ENCODE measurements at places on chromosomes 3 and 15. TPM values are rescaled to one million over a fixed set of nuclear protein-coding genes. Genes with fewer than 3 reads are reported as not detected.

GRCh38 chr15:45448066-45448915 lies 69.9 kb upstream of the GATM start:
- no peak for DNase-seq

The CCR1 gene
- 4.8 TPM for total RNA-seq

- DNase-seq = no peak
Measured at GRCh38 chr3:141289228-141289772, 57.7 kb downstream of the PXYLP1 start.

GRCh38 chr15:66802025-66803001 lies 100.3 kb downstream of the SMAD6 start:
- DNase-seq = no peak
